ENCODE measurements at places on chromosomes 6 and 20.
A peak's percentile ranks its signal among the peaks of the same experiment; 100 is the strongest.

GRCh38 chr6:44661221-44662008 lies 273.9 kb downstream of the CDC5L start:
- H3K36me3 ChIP-seq = no peaks in the 10 kb centered on the region
- DNase-seq = no peak
- no peak overlapping the region for H3K4me3 ChIP-seq
- peaks cover 18% of the 10 kb centered on the region for H3K4me1 ChIP-seq
- H3K27ac ChIP-seq = no peak overlapping the region
- no peaks in the 10 kb centered on the region for H3K27me3 ChIP-seq

- no peak for DNase-seq
- H3K36me3 ChIP-seq = no peaks in the 10 kb centered on the region
- no peak overlapping the region for H3K27ac ChIP-seq
- no peak overlapping the region for H3K4me3 ChIP-seq
- H3K4me1 ChIP-seq = no peaks in the 10 kb centered on the region
Observed at GRCh38 chr20:41819436-41819835, 201.3 kb upstream of the CHD6 start.

- no peaks in the 10 kb centered on the region for H3K4me1 ChIP-seq
- no peak overlapping the region for H3K4me3 ChIP-seq
- DNase-seq = no peak
- H3K36me3 ChIP-seq = no peaks in the 10 kb centered on the region
Observed at GRCh38 chr6:146041282-146041681, 12.4 kb downstream of the GRM1 start.

- no peaks in the 10 kb centered on the region for H3K27me3 ChIP-seq
- H3K4me3 ChIP-seq = no peak overlapping the region
- H3K4me1 ChIP-seq = no peaks in the 10 kb centered on the region
- H3K36me3 ChIP-seq = no peaks in the 10 kb centered on the region
- H3K27ac ChIP-seq = no peak overlapping the region
Observed at GRCh38 chr6:153616506-153616905, 422.5 kb upstream of the OPRM1 start.

DNA sequence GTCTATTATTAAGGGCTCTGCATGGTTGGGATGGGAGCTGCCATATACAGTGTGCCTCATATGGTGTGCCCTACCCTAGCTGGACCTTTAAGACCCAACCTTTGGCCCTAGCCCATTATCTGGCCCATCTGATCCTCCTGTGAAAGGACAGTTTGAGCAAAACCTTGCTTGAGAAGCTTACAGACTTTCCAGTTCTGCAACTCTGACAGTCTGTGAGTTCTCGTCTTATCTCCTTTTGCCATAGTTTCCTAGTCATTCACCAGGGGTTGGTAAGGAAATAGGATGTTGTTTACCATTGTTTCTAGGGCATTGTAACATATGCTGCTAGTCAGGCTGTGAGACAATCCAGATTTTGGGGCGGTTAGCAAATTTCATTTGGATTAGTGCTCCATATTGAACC lies 17.2 kb downstream of the CTNNBL1 start:
- no peak for DNase-seq
- no peaks in the 10 kb centered on the region for H3K36me3 ChIP-seq
- no peak overlapping the region for H3K4me3 ChIP-seq
- peaks cover 1% of the 10 kb centered on the region for H3K4me1 ChIP-seq
- no peaks in the 10 kb centered on the region for H3K27me3 ChIP-seq

DNA sequence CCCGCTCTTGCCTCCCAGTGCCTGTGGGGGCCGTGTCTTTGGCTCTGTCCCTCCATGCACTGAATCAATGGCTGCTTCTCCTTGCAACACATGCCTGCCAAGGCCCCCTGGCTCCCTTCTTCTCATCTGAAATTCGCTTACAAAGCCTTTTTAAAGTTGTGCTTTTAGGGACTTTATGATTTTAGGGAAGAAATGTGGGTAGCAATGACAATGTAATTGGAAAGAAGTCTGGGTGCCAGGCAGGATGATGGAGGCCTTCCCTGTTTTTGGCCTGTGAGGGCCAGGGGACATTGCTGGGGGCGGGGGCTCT lies 151.3 kb upstream of the RNF24 start:
- no peak overlapping the region for H3K27ac ChIP-seq
- H3K36me3 ChIP-seq = no peaks in the 10 kb centered on the region
- H3K27me3 ChIP-seq = no peaks in the 10 kb centered on the region
- no peak for DNase-seq

GRCh38 chr20:39038495-39038894 lies 76.4 kb downstream of the DHX35 start:
- no peaks in the 10 kb centered on the region for H3K27me3 ChIP-seq
- peaks cover 18% of the 10 kb centered on the region for H3K4me1 ChIP-seq
- H3K27ac ChIP-seq = no peak overlapping the region
- no peak overlapping the region for H3K4me3 ChIP-seq
- H3K36me3 ChIP-seq = peaks cover 39% of the 10 kb centered on the region
- DNase-seq = no peak

DNA sequence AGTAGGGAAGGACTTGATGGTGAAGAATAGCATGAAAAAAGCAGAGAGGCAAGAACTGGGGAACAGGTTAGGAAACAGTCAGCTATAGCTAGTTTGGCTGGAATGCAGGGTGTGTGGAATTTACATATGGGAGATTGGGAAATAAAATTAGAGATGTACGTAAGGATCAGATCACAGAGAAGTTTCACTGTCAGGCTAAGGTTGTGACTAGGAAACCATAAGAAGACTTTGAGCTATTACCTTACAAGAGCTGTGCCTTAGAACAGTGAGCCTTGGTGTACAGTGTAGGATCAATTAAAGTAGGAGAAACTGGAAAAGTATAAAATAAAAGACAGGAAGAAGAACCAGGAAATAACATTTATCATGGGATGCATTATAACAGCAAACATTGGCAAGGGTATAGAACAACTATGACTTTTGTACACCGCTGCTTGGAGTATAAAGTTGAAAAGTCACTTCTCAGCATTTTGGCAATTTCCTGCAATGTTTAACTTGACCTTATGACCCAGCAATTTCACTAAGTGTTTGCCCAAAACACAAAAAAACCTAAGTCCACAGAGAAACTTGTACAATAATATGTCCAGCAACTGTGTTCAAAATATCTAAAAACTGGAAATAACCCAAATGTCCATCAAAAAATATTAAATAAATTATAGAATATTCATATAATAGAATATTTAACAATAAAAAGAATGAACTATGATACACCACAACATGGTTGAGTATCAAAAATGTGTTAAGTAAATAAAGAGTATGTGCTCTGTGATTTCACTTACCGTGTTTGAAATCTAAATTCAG lies 31.2 kb upstream of the SPTLC3 start:
- no peak overlapping the region for H3K4me3 ChIP-seq
- no peaks in the 10 kb centered on the region for H3K4me1 ChIP-seq
- no peak for DNase-seq
- no peaks in the 10 kb centered on the region for H3K27me3 ChIP-seq
- H3K36me3 ChIP-seq = no peaks in the 10 kb centered on the region

DNA sequence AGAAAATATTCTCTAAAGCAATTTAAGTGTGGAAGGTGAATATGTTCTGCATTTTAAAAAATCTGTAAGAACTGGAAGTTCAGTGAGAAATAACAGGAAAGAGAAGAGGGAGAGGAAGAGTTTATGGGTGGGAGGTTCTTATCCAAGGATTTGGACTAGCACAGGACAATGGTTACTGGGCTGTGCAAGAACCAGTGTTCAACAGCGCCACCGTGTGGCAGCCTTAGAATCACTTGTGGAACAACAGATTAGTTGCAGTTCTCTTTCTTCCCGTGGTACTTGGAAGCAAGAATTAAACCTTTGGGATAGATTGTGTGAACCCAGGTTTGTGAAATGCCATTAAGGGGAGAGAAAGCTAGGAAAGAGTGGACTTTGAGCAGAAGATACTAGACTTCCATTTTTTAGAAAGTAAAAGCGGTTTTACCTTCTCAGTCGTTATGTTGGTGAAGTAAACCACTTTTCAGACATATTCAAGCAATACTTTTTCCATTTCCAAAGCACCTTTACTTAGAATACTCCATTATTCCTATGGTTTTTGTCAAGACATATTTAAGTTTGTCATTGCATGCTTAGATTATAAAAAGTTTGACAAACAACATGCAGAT lies 436.7 kb downstream of the RNF144B start:
- H3K27ac ChIP-seq = no peak overlapping the region
- no peaks in the 10 kb centered on the region for H3K36me3 ChIP-seq
- DNase-seq = peak; percentile 1
- no peaks in the 10 kb centered on the region for H3K4me1 ChIP-seq
- H3K4me3 ChIP-seq = no peak overlapping the region
- H3K27me3 ChIP-seq = no peaks in the 10 kb centered on the region

DNA sequence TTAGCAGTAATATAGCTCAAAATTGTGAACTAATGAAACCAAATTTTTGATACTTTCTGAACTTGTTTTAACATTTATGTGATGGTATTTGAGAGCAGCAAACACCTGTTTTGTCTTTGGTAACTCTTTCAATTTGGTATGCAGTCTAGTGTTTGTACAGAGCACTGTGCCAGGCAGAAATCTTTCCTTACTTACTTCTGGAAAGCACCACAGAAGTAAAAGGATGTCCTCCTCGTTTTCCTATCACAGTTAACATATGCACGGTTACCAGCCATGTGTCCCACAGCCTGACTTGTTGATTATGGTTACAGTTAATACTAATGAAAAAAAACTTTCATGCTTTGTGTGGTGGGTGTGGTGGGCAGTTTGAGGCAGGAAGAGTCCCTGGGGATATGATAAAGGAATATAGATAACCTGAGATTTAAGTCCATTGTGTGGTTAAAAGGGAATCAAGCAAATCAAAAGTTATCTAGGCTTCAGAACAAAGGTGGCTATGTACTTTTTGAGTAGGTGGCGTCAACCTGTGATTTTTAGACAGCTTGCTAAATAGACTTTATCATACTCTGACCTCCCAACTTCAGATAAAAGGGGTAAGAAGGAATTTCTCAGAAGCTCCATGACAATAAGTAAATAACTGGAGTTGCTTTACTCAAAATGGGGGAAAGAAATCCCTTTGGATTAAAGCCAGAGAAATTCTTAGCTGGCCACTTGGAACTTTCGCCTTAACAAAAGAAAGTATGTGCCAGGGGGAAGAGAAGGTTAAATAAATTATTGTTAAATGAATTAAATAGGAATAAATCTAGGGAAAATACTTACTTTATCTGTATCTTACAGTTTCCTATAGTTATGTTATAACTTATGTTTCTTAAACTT lies 20.1 kb upstream of the COL10A1 start:
- H3K27ac ChIP-seq = no peak overlapping the region
- no peak for DNase-seq
- no peaks in the 10 kb centered on the region for H3K27me3 ChIP-seq

DNA sequence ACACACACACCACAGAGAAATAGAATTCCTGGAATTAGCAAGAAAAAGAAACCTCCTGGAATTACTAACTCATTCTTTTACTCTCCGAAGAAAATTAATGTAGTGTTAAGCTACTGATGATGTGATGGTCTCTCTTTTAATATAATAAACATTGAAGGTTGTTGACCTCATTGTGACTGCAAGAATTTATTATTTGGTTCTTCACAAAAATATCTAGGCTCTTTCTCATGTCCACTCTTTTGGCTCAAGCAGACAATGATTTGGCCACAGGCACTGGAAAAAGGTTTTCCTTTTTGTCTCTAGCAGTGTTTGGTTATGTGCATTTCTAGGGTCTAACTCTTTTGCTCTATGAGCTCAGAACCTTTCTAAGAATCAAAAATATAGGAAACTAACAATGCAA lies 811.9 kb downstream of the TENT5A start:
- H3K4me3 ChIP-seq = no peak overlapping the region
- H3K36me3 ChIP-seq = no peaks in the 10 kb centered on the region
- no peaks in the 10 kb centered on the region for H3K27me3 ChIP-seq
- H3K4me1 ChIP-seq = no peaks in the 10 kb centered on the region
- H3K27ac ChIP-seq = no peak overlapping the region
- peak; percentile 12 for DNase-seq

DNA sequence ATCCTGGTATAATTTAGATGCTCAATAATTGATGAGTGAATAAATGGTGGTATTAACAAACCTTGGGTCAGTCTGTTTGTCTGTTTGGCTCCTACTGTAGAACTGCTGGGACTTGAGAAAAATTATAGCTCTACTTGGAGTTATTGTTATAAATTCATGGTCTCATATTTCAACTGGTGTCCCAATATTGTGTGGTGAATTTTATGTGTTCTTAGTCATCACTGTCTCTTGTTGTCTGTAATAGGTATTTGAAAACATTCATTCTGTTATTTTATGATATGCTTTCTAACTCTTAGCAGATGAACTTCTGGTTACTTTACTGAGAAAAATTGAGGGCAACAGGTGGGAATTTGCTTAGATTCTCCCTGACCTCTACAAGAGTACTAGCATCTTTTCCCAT lies 221.4 kb downstream of the CDKAL1 start:
- peaks cover 3% of the 10 kb centered on the region for H3K4me1 ChIP-seq
- H3K36me3 ChIP-seq = no peaks in the 10 kb centered on the region
- peak; percentile 28 for DNase-seq
- H3K4me3 ChIP-seq = no peak overlapping the region

DNA sequence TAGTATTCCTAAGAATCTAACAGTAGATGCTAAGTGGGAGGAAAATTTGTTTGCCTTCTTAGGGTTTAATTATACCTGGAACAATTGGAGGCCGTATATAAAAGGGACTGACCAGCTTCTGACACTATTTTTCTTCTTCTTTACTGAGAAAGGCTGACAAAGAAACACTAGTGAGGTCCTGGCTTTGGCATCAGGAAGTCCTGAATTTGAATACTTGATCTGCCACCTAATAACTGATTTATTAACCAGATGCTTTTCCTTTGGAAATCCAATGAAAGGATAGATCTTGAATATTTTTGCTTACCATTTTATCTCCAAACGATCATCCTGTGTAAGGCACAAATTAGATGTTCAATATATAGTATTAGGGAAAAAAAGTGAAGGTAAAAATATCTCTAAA lies 382.5 kb downstream of the CENPW start:
- peaks cover 4% of the 10 kb centered on the region for H3K4me1 ChIP-seq
- H3K27ac ChIP-seq = no peak overlapping the region
- H3K27me3 ChIP-seq = no peaks in the 10 kb centered on the region
- DNase-seq = no peak
- H3K4me3 ChIP-seq = no peak overlapping the region

DNA sequence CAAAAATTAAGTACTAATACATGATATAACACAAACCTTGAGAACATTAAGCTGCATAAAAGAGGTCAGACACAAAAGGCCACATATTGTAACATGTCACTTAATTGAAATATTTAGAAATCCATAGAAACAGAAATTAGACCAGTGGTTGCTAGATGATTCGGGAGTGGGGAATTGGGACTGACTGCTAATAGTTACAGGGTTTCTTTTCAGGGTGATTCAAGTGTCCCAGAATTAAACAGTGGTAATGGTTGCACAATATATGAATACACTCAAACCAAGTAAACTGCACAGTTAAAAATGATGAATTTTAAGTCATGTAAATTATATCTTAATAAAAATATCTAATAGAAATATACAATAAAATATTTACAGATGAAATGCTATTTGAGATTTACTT lies 174.5 kb downstream of the WDR27 start:
- no peaks in the 10 kb centered on the region for H3K36me3 ChIP-seq
- no peaks in the 10 kb centered on the region for H3K27me3 ChIP-seq
- no peak overlapping the region for H3K4me3 ChIP-seq
- DNase-seq = peak; percentile 61

All from IMR-90 (cell line).